H7 (cell line): ENCODE measurements at places on chromosomes 4 and X. TPM values are rescaled to one million over a fixed set of nuclear protein-coding genes. Genes with fewer than 3 reads are reported as not detected.

DNA sequence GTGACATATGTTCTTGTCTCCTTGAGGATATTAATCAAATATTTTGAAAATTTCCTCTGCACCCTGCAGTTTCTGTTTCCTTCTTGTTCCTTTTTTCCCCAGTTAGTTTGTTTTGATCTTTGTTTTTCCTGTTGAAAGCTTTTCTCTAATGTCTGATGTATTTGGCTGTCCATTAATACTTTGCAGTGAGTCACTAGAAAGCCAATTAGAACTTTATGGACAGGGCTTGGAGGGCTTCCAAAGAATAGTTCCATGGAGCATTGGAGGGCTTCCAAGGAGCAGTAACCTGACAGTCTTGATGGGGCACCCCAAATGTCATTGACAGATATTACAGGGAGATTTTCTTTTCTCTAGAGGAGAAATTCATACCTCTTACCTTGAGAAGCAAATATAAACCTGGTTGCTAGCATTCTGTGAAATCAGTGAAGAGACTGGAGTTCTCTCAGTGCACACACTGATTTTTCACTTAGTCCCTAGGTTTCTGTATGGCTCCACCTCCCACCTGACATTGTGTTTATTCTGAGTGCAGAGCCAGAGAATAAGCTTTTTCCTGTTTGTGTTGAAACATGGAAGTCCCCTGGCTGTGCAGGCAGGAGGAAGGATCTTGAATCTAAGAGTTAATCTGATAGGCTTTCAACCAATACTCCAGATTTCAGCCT lies 26.5 kb downstream of the SPARCL1 start:
- no peak for DNase-seq

- no peak for DNase-seq
Observed at GRCh38 chrX:11135564-11136185, 24.5 kb downstream of the HCCS start.

DNA sequence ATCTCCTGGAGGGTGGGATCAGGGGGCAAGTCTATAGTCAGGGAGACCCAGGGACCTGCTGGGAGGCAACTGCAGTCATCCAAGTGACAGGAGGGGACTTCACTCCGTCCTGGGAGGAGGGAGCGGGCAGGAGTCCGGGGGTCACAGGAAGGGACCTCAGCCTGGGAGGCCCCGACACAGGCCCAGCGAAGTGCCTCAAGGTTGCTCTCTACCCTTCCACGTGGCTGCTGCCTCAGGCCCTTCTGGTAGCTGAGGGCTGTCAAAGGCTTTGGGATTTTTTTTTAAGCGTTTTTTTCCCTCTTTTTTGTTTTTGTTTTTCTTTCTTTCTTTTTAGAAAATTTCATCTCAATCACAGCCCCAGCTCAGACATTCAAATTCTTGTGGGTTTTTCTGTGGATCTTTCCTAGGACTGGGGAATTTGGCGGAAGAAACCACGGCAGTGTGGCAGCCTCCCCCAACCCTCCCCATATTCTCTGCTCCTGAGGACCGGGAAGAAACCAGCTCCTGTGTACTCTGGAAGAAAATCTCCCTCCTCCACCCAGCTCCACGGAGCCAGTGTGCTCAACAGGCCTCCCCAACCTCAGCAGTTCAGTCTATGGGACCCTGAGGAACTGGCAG lies 1.4 kb upstream of the HAUS7 start:
- no peak for DNase-seq

DNA sequence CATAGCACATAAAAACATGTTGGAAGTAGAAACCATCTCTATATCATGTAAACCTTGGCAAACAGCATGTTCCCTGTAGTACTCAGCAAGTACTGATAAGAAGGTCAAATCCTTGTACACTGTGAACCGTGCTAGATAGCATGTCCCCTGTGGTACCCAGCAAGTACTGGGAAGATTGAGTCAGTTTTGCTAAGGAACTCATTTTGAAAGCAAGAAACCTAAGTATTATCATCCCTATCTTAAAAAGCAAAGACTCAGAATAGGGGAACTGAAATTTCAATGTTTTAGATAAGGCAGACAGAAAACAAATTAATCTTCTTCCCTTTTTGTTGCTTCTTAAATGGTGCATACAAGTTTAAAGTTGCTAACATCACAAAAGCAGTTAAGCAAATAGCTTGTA lies 180.2 kb downstream of the RBM46 start:
- no peak for DNase-seq

- no peak for DNase-seq
Observed at GRCh38 chrX:45198301-45198700, 2.4 kb downstream of the DIPK2B start.

- DNase-seq, result no peak
Observed at GRCh38 chrX:7083468-7084396, 63.8 kb upstream of the STS start.

DNA sequence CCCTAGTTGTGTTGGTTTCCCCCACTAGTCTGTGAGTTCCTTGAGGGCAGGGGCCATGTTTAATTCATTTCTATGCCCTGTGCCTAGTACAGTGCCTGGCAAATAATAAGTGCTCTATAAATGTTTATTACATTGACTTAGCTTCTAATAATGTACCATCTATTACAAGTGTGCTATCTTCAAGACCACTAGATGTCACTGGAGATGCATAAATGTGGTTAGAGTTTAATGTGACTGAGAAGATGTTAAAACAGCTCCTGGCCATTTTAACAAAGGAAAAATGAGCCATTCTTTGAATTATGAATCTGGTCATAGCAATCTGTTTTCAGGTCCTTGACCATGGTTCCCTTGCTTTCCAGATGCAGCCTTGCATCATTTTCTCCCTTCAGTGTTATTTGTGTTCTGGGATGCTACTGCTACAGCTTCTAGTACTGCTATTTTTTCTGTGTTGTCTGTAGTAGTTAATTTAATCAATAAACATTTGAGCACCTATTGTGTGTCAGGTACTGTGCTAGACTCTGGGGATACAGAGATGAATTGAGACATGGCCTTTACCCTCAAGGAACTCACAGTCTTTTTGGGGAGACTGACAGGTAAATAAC lies 43.2 kb downstream of the SLC9A6 start:
- DNase-seq, result peak; percentile 25

- no peak for DNase-seq
Observed at GRCh38 chr4:127778102-127778501, 4.0 kb upstream of the HSPA4L start.

DNA sequence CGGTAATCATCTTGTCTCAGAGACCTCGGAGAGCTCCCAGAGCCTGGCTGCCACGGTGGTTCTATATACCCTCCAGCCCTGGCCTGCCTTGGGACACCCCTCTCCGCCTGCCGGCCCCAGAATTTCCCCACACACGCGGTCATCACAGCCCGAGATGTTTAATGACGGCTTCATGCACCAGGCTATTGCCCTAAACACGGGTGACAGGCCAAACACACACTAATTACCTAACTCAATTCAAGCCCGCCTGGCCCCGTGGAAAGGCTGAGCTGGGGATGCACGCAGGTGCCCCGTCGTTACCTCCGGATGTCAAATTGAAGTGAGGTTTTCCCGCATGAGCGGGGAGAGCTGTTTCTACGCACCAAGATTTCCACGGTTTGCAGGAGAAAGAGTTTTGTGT lies 72.9 kb upstream of the PPP2R3B start:
- no peak for DNase-seq

GRCh38 chr4:20773144-20773997 lies 73.1 kb downstream of the PACRGL start:
- DNase-seq, result peak; percentile 37

DNA sequence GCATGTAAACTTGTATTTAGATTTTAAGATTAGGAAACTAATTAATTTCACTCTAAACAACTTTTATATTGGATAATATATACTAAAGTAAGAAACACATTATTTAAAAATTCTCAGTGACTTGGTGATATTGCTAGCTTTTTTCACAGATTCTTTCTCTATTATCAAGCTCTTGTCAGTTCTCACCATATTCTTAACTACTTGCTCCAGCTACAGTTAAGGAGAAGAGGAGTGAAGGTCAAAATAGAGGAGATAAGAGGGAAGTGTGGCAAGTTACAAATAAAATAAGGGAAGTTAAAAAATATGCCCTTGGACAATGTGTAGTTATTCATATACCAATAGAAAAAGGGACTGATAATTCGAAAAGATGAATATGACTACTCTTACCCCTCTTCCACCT lies 34.7 kb upstream of the NAF1 start:
- DNase-seq, result no peak

DNA sequence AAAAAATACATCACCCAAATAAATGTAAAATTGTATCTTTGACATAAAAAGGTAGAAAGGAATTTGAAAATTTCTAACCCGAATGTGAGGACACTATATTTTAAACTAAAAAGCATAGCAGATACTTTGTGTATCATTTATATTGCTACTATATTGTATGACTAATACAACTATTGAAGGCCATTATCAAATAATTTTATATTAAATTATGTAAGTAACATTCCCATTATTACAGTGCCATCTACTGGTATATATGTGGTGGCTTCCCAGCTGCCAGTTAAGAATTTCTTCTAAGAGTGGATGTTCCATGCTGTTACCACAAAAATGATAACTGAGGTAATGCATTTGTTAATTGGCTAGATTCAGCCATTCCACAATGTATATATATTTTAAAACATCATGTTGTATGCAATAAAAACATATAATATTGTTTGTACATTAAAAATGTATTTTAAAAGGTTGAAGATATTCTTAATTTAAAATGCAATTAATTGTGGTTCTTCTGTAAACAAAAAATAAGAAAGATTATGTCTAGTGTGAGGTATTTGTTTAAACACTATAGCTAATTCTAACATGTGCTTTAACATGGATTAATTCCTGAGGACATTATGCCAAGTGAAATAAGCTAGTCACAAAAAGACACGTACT lies 65.3 kb downstream of the EGF start:
- no peak for DNase-seq

- DNase-seq, result no peak
Observed at GRCh38 chrX:69968950-69969349, 80.8 kb downstream of the AWAT2 start.

GRCh38 chr4:5890063-5890727 lies 2.7 kb downstream of the CRMP1 start:
- DNase-seq, result peak; percentile 96

- DNase-seq, result no peak
Observed at GRCh38 chrX:107715331-107716117, 60.1 kb downstream of the TSC22D3 start.

- peak; percentile 77 for DNase-seq
Observed at GRCh38 chr4:16226816-16227461, 668 bp upstream of the TAPT1 start.

DNA sequence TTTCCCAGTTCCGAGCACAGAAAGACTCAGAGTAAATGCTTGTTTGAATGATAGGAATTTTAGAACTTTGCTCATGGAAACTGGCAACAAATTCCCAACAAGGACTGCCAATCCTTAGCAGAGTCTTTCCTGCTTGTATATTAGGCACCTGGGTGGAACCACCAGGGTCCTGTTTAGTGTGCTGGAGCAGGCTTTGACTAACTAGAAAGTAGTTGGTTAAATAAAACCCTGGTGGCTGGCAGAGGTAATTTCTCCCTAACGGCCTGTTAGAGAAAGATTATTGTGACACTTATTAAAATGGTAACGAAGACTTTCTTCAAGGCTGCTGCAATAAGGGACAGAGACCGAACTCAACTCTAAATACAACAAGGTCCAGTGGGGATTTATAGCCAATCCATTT lies 103.6 kb upstream of the TEX13D start:
- no peak for DNase-seq

DNA sequence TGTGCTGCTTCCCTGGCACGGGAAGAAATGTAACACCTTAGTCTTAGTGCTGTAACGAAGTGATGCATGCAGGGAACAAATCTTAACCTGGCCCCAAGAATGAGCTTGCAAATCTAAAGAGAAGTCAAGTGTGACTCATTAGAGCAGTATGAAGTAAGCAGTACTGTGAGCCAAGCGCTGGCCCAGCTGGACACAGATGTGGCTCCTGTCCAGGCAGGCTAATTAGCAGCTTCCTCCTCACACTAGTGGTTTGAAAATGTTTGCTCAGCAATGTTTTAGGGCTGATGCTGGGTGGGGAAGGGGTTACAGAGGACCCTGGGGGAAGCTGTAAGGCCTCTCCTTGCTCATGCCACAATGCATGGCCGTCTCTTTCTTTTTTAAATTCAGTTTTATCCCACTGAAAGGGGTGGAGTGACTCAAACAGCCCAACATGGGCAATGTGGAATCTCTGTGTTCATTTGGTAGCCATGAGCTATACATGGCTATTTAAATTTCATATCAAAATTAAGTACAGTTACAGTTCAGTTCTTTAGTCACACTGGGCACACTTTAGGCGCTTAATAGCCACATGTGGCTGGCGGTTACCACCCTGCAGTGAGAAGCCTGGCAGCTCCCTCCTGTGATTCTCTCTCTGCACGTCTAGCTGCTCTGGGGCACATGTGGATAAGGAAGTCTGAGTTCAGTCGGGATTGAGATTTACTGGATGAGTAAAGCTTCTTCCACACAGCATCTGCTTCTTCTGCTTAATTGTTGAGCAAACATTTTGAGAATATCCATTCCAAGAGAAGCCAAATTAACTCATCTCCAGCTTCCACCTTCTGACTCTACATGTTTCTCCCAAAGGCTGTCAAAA lies 48.8 kb downstream of the MAP7D2 start:
- DNase-seq, result no peak

GRCh38 chrX:70456256-70456655 lies 11.6 kb downstream of the DLG3 start:
- no peak for DNase-seq

Gene CT55
- 0.10 TPM in 1 of 2 replicates, not detected in the other for total RNA-seq

Gene MGAT4D
- not detected in 2 replicates for total RNA-seq

Gene SPANXN3
- not detected in 2 replicates for total RNA-seq

Gene FGFBP2
- total RNA-seq, result not detected in 2 replicates

Gene ANOS1
- total RNA-seq, result 69.3 and 70.8 TPM in 2 replicates

Gene GDPD2
- 1.5 and 2.0 TPM in 2 replicates for total RNA-seq

Gene ARHGAP36
- total RNA-seq, result 0.28 and 0.30 TPM in 2 replicates

Gene DYNLT3
- total RNA-seq, result 6.7 and 8.7 TPM in 2 replicates

Gene CPLX1
- total RNA-seq, result 0.15 and 0.62 TPM in 2 replicates

Gene ADRA2C
- 32.1 and 34.1 TPM in 2 replicates for total RNA-seq

Gene NXF2B
- 0.11 and 0.45 TPM in 2 replicates for total RNA-seq

Gene INTU
- total RNA-seq, result 10.3 and 11.8 TPM in 2 replicates

Gene G3BP2
- 175 and 189 TPM in 2 replicates for total RNA-seq

Gene SPIN2A
- total RNA-seq, result 1.4 and 2.0 TPM in 2 replicates
